ENCODE measurements at places on chromosomes 7 and 10.

- DNase-seq = no peak
Measured at GRCh38 chr10:131210181-131210580, 101.3 kb downstream of the TCERG1L start.

DNA sequence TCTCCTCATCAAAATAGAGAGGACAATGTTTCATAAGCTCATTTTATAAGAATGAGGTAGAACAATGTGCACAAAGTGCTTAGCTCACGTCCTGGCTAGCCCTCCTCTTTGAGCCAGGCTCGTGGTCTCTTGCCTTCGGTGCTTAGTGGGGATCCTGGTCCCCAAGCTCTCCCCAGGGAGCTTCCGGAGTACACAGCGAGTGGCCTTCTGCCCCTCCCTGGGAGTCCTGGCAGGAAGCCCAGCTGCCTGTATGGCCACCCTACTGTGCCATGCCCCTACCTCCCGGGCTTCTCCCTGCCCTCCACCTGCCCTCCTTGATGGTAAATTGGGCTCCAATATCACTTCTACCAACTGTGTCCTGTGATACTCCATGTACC is 868 bp downstream of the MYO1G start:
- peak; percentile 47 for DNase-seq

GRCh38 chr7:133155642-133156041 is 73.8 kb upstream of the CHCHD3 start:
- DNase-seq = no peak

DNA sequence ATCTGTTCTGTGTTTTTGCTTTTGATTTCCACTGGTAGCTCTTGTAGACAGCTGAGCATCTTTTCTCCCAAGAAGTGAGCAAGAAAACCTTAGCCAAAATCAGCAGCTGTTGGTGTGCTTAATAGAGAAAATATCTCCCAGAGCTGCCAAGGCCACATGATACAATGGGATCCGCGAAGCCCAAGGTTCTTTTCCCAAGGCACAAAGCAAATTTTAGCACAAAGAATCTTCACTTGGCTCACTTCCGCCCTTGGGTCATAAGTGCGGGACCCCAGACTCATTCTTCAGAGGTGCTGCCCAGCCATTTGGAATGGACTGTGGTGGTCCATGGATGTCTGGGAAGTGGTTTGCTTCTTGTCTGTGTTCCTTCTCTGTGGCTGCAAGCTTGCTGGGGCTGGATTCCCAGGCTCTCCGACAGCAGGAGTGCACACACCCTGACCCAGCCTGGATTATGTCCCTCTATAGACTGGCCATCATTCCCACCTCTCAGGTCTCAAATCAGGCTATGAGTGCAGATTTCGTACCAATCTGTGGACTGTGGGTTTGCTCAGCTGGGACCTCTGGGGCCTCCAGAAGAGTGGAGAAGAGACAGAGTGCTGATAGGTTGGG is 93.0 kb upstream of the TMEM72 start:
- no peak for DNase-seq

GRCh38 chr7:348480-348844 is 58.5 kb downstream of the FOXL3 start:
- DNase-seq = no peak

GRCh38 chr10:33952692-33953360 is 618.4 kb upstream of the NRP1 start:
- DNase-seq = no peak

DNA sequence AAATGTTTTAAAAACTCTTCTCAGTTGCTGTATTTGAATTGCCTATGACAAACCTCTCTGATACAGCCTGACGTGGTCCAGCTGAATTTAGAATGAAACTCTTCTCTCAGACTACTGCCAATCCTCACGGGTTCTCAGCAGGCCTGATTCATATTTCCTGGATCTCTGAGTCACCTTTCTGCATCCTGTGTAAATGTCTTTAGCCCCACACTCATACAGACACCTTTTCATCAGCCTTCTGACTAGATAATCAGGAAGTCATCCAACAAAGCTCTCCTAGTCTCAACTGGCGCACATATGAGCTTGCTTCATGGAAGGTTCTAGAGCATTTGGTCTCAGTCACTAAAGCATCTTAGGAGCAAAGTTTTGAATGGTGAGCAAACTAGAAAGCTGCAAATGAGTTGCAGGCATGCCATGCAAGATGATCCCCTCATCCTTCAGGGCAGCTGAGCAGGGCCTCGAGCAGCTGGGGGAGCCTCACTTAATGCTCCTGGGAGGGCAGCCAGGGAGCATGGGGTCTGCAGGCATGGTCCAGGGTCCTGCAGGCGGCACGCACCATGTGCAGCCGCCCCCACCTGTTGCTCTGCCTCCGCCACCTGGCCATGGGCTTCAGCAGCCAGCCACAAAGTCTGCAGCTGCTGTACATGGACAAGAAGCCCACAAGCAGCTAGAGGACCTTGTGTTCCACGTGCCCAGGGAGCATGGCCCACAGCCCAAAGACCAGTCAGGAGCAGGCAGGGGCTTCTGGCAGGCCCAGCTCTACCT is 182.8 kb downstream of the ARHGAP12 start:
- peak; percentile 62 for DNase-seq

- DNase-seq = no peak
Measured at GRCh38 chr7:101537205-101537604, 91.9 kb downstream of the MYL10 start.

DNA sequence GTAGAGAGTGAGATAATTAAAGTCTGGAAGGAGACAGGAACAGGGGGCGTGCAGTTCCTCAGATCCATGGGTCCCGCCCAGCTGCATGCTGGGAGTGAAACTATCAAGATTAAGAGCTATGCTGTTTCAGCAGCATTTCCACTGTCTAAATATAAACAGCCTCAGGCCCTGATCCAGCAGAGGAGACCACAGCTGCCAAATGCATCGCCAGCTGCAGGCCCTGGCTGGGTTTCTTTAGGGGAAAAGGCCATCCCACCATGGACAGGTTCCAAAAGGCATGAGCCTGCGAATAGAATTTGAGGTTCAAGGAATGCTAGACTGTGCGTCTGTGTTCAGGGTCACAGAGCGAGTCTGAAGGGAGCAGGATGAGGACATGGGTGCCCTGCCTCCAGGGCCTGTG is 411.4 kb downstream of the PAXIP1 start:
- DNase-seq = no peak

DNA sequence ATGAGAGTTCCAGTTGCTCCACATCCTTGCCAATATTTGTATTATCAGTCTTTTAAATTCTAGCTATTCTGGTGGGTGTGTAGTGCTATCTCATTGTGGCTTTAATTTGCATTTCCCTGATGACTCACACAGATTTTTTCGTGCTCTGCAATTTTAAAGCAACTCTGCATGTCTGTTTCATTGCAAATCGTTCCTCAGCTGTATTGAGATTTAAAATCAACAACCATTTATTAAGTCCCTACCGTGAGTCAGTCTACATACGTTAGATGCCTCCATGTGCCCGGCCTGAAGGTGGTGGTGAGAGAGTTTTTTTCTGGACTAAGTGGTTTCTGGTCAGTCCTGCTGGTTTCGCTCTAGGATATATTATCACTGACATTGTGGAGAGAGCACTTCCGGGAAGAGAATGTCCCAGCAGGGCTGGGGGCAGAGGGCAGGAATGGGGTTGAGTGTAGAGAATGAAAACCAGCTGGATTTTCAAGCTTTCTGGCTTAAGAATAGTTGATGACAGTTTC is 8.4 kb upstream of the HYCC1 start:
- DNase-seq = no peak

DNA sequence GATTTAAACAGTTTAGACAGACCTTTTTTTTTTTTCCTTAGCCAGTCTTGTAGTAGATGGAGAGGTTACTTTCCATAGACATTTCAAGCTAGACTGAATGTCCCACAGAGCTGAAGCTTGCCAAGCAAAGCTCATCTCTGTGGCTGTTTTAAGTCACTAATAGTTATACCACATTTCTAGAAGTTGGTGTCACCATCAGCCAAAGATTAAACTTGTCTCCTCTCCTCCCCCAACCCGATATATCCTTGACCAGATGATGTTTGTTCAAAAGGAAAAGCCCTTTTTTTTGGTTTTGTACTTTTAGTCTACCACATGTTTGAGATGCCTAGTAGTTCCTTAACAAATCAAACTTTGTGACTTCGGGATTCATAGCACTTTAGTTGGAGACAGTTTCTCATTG is 66.1 kb downstream of the ADD3 start:
- DNase-seq = no peak

DNA sequence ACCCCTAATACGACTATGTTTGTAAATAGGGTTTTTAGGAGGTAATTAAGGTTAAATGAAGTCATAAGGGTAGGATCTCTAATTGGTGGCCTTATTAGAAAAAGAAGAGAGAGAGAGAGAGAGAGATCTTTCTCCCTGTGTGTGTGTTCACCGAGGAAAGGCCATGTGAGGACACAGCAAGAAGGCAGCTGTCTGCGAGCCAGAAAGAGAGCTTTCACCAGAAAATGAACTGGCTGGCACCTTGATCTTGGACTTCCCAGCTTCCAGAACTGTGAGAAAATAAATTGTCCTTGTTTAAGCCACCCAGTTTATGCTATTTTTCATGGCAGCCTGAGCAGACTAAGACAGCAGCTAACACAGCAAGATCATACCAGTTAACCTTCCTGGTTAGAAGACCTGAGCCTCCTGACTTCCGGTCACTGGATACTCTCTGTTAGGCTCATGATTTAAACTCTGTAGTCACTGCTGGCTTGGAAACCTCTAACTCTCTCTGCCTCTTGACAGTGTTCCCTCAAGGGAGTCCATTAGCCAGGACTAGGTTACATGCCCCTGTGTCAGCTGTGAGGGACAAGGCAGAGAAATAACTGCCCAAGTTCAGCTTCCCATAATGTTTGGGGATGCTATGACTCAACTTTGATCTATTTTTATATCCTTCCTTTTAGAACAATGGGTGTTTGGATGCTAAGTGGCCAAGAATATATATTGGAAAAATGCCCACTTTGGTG is 102.3 kb downstream of the DYNC1I1 start:
- no peak for DNase-seq

DNA sequence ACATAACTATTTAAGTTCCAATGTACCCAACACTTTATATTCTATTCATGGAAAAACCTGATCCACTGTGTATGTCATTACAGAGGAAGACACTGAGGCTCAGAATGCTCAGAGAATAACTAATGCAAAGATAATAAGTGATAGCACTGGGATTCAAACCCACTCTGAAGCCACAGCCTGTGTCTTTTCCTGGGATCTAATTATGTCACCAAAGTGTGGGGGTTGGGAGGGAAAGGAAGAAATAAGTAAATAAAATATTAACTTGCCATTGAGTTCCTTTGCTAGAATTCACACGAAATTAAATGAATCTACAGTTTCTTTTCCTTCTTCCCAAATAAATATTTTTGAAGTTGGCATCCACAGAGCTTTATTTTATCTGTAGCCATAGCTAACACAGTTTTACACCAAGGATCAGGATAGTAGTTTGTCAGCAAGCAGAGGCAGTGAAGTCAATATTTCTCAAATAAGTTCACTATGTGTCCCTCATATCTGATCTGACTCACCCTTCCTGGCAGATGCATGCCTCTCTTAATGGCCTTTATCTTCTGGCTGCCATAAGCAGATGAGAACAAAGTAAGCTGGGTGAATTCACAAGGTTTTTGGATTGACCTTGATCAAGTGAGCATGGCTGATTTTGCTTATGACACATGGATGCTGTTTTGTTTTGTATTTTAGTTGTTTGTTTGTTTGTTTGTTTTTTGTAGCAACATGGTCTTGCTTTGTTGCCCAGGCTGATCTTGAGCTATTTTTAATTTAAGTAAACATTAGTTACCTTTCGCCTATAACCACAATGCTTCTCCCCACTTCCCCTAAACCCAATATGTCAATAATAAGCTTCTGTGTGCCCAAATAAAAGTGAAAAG is 6.3 kb downstream of the RAPGEF5 start:
- DNase-seq = no peak

DNA sequence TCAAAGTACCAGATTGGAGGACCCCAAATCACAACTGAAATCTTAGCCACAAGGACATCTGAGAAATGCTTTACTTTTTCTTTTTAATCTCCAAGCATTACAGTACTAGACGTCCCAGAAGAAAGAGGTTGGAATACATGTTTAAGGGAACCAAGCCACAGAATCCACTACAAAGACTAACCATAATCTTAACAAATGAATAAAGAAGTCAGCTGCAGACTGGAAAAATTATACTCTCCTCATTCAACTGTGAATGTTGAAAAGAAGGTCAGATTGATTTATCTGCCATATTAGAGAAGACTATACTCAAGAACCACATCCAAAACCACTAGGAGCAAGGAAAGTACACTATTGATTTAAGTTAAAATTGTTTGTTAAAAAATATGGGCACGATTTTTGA is 102.1 kb upstream of the ABCB5 start:
- no peak for DNase-seq

Measured in stimulated activated CD4-positive, alpha-beta T cell treated with anti-CD3 and anti-CD28 coated beads, Interleukin-15, amount 100 ng/mL, for 24 hours (primary cell).